ENCODE measurements at places on chromosomes 4 and X.

- no peak for DNase-seq
Observed at GRCh38 chrX:15475021-15475420, 18.1 kb downstream of the PIR start.

DNA sequence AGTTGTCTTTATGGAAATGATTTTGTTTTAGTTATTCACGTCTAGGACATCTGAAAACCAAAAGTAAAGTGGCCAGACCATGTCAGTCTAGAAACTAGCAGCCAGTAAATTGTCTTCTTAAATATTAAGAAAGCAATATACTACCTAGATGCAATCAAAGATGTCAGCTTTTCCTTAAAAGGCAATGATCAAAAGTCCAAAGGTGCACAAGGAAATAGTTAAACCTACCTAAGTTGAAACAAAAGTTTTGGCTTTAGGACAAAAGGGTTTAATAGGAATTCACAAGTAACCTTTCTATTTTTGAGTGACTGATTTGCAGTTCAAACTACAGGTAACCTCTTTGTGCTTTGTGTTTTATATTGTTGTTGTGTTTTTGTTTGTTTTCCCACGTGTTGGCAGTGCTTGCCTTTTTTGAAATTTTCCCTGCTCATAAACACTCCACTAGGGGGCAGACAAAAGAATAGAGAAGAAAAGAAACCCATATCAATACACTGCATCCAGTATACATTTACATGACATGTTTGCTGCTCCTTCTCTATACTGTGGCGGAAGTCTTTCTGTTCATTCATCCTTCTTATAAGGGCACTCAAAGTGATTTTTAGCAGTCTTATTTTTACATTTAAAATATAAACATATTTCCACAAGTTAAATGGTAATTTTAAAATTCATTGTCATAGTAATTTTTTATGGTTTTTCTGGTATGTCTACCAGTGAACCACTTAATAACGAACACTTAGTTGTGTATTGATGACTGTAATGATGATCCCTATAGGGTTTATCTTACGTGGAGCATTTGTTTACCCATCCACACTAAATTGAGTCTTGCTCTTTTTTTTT is 62.7 kb downstream of the GAB1 start:
- peak; percentile 18 for DNase-seq

DNA sequence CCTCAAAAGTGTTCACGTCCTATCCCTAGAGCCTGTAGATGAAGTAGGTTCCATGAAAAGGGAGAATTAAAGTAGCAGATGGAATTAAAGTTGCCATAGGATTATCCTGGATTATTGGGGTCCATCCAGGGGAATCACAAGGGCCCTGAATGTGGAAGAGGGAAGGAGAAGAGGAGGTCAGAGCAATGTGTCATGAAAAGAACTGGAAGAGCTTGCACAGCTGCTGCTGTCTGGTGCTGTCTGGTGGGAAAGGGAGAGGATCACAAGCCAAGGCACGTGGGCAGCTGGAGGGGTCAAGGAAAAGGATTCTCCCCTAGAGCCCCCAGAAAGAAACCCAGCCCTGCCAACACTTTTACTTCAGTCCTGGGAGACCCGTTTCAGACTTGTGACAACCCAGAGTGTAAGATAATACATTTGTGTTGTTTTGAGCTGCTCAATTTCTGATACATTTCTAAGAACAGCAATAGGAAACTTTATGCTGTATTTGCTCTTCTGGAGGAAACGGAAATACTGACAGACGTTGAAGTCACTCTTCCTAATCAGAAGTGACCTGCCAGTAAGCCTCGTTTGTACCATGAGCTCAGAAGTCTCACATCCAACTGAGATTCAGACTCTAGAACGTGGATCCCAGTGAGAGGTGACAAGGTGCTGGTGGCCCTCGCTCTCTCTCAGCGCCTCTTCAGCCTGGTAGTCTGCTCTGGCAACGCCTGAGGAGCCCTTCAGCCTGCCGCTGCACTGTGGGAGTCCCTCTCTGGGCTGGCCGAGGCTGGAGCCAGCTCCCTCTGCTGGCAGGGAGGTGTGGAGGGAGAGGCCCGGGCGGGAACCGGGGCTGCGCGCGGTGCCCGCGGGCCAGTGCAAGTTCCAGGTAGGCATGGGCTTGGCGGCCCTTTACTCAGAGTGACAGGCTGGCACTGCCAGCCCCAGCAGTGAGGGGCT is 34.7 kb upstream of the ENPP6 start:
- DNase-seq: no peak

DNA sequence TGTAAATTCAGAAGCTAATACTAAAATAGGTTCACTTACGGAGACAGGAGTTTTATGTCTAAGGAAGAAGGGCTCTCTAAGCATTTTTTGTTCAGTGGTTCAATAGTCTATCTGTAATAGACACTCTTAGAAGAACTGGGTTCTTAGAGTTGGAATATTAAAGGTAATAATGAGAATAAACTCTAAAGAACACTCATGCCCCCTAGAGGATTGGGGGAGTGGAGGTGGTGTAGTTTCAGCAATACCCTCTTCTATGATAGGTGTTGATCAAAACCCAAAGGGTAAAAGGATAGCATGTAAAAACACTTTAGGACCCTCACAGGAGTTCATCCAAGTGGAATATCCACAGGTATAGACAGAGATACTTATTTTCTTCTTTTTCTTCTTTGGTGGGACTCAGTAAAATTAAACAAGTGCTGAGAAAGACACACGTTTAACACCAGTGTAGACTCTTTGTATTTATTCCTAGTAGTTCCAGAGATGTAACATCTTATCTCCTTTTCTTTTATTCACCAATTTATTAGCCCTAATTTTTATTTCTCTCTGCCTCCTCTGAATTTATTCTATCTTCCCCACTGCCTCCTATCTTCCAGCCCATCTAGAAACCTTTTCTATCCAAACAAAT is 25.7 kb upstream of the MND1 start:
- DNase-seq: peak; percentile 12

- no peak for DNase-seq
Observed at GRCh38 chrX:19496711-19497110, 18.6 kb downstream of the MAP3K15 start.

- peak; percentile 47 for DNase-seq
Observed at GRCh38 chr4:169100670-169101101, 90.6 kb upstream of the CBR4 start.

All from SK-N-DZ (cell line).